ENCODE measurements at places on chromosomes 11 and 22.

- DNase-seq, result no peak
Observed at GRCh38 chr11:60221692-60222091, 21.2 kb downstream of the MS4A4E start.

GRCh38 chr11:18324381-18324780 lies 2.0 kb downstream of the GTF2H1 start:
- DNase-seq, result no peak

GRCh38 chr11:78037825-78038620 lies 14.9 kb upstream of the KCTD14 start:
- DNase-seq, result no peak

- no peak for DNase-seq
Observed at GRCh38 chr22:23751441-23751996, 607 bp upstream of the ZNF70 start.

DNA sequence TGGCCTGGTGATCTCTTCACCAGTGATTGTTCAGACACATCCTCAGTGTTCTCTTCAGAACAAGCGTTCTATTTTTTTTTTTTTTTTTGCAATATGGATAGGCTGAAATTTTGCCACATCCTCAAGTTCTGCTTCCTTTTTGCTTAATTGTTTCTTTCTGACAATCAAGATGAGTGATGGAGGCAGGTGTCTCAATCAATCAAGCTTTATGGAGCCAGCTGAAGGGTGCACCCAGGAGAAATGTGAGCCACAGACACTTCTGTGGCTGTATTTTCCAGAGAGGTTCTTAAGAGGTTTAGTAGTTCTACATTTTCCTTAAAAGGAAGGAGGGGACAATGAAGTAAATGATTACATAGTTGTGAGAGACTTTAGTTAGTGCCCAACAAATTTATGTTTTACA lies 43.9 kb upstream of the ASPHD2 start:
- no peak for DNase-seq

DNA sequence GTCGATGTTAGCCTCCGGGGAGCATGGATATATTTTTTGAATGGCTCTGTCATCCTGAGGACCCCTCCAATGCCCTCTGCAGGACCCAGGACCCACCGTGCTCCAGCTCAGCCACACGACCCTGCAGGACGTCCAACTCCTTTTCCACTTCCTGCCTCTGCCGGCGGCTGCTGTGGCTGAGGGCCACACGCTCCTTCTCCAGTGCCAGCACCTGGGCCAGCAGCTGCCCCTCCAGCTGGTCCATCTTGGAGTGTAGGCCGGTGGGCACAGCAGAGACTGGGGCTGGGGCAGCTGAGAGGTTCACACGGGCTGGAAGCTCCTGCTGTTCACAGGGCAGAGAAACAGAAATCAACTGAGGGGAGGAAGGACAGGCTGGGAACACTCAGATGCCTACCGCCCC lies 15.6 kb downstream of the NPTXR start:
- DNase-seq, result no peak

DNA sequence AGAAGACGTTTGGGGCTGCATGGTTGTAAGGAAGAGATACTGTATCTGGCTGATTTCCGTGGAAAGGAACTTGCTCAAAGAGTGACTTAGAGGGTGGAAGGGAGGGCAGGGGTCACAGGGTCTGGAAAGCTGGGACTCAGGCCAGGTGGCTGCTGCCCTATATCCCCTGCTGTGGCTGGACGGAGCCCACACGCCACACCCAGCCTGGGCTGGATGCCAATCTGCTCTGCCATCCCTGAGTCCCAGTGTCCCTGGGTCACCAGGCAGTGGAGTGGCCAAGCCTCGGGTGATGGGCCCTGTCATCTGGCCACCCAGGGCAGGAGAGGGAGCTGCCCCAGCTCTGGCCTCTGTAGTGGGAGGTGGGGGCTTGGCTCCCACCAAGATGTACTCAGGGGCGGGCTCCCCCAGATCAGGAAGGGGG lies 26.5 kb upstream of the KRTAP5-7 start:
- no peak for DNase-seq

Measured in CD4-positive, alpha-beta T cell treated with Interleukin-15 for 4 hours (primary cell).